ENCODE measurements at places on chromosomes 12 and 14.

GRCh38 chr12:79687711-79688260, 3.0 kb downstream of the PAWR start:
- no peak for DNase-seq

DNA sequence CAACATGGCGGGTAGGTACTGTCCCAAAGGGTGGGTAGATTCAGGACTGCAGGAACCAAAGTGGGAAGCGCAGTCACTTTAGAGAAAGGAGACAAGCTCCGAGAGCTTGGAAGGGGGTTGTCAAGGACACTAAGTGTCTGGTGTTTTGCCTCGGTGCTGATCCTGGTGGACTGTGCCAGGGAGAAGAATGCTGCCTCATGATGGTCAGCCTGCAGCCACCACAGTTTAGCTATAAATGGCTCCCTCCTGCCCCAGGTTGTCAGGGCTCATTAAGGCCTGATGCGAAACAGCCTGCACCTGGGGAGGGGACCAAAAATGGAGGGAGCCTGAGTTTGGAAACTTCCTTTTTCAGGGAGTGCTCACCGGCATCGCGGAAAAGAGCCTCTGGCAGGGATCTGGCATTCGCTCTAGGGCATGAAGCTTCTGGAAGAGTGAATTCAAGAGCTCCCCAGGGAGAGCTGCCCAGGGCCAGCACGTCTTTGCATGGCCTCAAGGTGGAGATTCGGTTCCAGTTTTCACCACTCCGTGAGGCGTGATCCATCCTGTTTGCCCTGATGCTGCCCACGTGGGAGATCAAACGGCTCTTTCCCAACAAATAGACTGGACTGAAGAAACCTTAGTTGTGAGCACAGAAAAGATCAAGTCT, 164.0 kb downstream of the FOXN3 start:
- no peak for DNase-seq

GRCh38 chr12:54138219-54138618, 50.6 kb downstream of the SMUG1 start:
- no peak for DNase-seq

- no peak for DNase-seq
These were observed 295.6 kb upstream of the FLRT2 start for GRCh38 chr14:85234156-85235025.

DNA sequence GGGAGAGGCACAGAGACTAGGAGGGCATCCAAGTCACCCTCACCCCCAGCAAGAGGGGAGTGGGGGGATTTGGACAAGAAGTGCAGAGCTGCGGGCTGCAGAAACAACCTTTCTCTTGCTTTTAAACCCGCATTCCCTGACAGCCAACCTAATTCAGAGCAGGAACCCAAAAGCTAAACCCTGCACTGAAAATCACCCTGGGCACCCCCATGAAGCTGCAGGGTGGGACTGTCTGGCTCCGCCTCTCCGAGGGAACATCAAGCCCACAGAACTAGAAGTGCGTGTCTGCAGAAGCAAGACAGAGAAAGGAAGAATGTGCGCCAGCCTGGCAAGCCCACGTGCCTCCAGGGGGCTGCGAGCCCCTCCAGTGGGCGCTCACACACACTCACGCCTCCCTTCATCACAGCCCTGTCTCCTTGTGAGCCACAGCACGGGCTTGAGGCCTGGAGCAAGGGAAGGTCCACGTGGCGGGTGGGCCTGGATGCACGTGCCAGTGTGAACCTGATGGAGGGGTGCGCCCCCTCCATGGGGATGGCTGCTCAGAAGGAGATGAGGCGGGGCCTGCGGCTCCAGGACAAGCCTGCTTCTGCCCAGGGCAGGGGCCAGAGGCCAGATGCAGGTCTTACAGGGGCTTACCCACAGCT, 27.8 kb upstream of the PNMA1 start:
- DNase-seq, result no peak

- no peak for DNase-seq
These were observed 75.3 kb upstream of the TMPO start for GRCh38 chr12:98439981-98440581.

- DNase-seq, result no peak
These were observed 3.2 kb upstream of the VSIG10 start for GRCh38 chr12:118107011-118107410.

DNA sequence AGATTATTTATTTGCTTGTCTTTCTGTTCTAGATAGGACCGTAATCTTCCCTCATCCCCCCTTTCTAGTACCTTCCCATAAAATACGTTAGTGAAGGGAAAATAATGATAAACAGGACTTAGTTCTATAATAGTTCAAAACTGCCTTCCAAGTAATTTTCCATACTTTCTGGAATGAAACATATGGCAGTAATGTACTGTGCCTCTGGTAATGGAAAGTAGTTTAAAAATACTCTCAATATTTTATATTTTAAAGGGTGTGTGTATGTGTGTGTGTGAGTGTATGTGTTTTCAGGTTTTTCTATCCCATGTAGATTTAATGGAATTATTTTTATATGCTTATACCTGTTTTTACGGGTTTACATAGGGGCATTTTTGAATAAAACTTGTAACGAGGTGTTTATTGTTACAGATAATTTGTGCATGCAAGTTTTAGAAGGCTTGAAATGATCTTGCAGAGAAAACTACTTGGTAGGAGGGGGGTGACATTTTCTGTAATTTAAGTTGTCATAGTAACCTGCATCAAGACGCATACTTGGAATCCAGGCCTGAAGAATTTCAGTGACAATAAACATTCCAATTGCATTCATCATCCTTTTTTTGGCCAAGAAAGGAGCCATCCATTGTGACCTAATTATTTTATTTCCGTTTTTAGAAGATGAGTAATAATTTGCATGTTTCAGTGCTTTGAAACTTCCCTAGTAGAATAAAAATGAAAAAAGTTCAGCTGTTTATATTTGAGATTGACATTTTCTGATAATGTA, 38.9 kb downstream of the RASSF8 start:
- DNase-seq, result no peak

- no peak for DNase-seq
These were observed 109.6 kb downstream of the FOXN3 start for GRCh38 chr14:89307409-89307808.

GRCh38 chr14:76729258-76729657, 32.0 kb upstream of the VASH1 start:
- DNase-seq, result no peak

DNA sequence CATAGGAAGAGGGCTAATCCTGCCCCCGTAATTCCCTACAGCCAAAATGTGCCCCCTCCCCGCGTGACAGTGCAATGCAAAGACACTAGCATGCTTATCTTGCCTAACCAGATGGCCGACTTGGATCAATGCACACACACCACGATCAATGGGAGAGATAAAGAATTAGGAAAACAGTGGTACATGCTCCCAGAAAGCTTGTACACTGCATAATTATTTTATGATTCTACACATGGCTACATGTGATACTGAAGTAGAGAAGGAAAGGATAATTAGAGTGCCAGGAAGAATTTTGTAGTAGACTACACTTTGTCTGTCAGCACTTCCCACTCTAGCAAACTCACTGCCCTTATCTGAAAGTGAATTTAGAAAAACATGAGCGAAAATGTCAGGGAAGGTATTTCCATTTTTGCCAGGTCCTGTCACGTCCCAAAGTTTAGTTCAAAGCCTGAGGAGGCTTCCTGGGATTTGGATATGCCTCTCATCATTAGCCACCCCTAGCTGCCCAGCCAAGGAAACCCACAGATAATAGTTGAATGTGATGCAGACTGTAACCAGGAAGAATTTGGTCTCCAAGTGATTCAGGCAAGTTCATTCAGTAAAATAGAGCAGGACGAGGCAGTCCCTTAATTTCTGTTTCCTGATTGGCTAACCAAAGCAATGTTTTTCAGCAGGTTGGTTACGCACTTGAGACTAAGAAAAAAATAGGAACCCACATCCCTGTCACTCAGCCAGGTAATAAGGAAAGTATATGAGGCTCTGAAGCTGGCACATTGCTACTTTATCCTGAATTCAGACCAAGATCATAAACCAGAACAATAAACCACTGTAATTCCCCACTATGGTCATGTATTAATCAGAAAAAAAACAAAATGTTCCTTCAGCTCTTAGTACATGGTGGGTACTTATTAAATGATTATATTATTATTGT, 199.6 kb upstream of the OTX2 start:
- DNase-seq, result no peak

DNA sequence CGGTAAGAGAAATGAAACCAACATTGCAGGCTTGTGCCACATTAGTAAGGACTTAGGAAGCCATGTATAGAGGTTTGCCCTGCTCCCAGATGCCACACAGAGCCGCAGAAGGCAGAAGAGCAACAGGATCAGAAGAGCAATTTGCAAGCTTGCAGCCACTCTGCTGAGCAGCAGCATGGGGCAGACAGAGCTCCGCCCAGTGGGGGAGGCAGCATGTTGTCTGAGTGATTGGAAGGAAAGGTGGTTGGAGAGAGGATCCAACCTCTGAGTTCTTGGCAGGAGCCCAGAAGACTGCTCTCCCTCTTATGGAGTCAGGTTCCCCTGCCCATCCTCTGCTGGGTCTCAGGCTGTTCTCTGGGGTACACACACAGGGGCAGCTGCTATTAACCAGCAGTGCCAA, 2.3 kb upstream of the KRT6A start:
- DNase-seq, result no peak

- DNase-seq, result peak; percentile 85
These were observed 51.6 kb upstream of the SRP54 start for GRCh38 chr14:34931206-34931605.

GRCh38 chr12:78146365-78146772, 315.7 kb downstream of the NAV3 start:
- DNase-seq, result no peak

GRCh38 chr12:63855299-63855698, 10.8 kb downstream of the SRGAP1 start:
- DNase-seq, result no peak

- no peak for DNase-seq
These were observed 558.6 kb downstream of the DIO2 start for GRCh38 chr14:79652513-79653307.

GRCh38 chr12:55797550-55797949, 20.0 kb downstream of the SARNP start:
- no peak for DNase-seq

DNA sequence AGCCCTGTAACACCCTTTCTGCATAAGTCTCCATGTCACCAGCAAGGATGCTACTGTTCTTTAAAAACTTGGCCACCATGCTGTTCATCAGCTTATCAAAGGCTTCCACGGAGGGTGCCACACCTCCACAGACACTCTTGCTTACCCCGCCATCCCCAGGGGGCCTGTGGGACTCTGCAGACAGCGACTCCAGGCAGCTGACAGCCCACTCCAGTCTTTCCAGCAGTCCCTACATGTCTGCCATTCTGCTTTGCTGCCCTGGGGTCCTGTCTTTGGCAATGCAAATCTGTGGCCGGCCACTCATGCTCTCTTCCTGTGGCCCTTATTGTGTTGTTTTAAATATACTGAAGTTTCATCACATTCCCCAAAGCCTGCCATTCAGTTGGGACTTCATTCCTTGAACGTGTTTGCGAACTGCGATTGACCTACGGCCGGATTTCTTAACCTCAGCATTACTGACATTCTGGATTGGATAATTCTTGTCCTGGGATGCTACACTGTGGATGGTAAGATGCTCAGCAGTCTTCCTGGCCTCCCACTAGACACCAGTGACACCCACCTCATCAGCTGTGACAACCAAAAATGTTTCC, 125.6 kb downstream of the FOXN3 start:
- no peak for DNase-seq

DNA sequence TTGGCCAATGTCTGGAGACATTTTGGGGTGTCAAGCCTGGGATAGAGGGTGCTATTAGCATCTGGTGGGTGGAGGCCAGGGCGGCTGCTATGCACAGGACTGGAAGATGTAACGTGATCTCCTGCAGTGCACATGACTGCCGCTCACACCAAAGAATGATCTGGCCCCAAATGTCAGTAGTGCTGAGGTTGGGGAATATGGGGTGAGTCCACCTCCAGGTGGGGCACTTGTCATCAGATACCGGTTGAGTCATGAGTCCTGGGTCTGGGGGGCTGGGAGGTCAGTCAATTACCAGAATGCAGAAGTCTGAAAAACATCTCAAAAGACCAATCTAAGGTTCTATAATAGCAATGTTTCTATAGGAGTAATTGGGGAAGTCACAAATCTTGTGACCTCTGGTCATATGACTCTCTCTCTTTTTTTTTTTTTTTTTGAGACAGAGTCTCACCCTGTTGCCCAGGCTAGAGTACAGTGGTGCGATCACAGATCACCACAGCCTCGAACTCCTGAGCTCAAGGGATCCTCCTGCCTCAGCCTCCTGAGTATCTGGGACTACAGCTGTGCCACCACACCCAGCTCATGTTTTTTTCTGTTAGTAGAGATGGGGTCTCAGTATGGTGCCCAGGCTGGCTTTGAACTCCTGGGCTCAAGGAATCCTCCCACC, 6.0 kb upstream of the SDSL start:
- DNase-seq, result no peak

DNA sequence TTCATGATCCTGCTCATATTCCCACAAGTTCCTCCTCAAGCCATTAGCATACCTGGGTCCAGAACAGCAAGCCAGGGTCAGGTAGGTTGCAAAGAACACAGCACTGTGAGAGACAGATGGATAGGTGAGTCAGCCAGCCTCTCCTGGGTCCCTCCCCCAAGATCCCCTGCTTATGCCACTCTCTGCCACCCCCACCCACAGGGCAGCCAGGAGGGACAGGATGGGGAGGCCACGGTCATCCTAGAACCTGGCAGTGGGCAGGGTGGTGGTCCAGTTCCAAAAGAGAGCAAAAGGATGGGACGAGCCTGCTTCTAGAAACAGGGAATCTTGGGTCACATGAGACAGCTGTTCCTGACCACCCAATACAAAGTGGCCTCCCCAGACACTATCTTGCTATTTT, 12.7 kb downstream of the FAIM2 start:
- no peak for DNase-seq

- no peak for DNase-seq
These were observed 140.7 kb upstream of the PWP1 start for GRCh38 chr12:107544937-107545336.

DNA sequence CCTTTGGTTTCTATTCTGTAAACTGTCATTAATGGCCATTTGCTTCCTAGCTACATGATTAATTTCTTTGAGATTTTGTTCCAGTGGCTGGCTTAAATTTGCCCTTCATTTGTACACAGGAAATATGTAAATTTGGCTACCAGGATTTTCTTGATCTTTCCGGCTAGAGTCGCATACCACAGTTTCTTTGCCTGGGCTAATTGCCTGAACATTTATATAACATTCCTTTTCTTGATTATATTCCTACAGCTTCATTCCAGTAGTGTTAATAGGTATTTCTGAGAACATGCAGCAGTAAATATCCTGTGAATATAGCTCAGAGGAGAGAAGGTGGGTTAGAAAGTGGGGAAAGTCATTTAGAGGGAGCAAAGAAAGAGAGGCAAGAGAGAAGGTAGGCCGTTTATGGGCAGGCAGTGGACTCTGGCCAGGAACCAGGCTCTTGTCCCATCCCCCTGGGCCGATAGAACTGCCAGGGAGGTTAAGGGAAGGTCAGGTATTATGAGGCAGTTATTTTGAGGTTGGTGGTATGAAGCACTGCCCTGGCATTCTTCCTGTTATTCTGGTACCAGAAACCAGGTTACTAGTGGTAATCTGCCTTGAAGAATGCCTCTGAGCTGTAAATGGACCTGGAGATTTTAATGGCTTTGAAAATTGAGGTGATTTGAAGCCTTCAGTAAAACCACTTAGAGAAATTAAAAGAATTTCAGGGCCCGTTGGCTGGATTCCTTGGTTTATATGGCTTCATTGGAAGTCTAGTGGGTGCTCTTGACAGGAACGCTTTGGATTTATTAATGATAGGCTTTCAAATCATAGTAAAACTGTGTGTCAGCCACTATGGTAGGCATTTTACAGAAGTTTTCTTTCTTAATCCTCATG, 4.4 kb downstream of the RNF10 start:
- no peak for DNase-seq
